ENCODE measurements at places on chromosomes 7 and 10.
A peak's percentile ranks its signal among the peaks of the same experiment; 100 is the strongest.

DNA sequence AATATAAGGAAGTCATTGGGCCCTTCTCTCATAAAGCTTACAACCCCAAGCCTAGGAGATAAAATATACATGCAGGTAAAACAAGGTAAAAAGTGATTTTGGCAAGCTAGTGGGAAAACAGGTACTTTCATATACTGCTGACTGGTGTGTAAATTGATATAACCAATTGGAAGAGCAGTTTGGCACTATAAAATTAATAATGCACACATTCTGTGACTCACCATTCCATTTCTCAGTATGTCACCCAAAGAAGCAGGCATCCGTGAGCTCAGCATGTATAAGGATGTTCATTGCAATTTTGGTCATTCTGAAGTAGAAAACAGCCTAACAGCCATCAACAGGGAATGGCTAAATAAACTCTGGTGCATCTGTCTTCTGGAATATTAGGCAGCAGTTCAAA is 2.9 kb downstream of the MACROH2A2 start:
- peak; percentile 71 for DNase-seq

DNA sequence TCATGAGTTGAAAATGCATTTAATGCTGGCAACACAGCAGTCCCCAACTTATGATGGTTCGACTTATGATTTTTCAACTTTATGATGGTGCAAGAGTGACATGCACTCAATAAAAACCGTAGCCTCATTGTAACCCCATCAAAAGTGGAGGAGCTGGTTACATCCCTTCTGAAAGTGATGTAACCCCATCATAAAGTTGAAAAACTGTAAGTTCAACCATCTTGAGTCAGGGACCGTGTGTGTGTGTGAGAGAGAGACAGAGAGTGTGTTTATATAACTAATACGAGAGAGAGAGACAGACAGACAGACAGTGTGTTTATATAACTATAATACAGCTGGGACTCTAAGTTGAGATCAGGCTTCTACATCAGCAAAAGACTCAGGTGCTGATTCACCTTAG is 21.0 kb downstream of the ANXA11 start:
- DNase-seq, result no peak

DNA sequence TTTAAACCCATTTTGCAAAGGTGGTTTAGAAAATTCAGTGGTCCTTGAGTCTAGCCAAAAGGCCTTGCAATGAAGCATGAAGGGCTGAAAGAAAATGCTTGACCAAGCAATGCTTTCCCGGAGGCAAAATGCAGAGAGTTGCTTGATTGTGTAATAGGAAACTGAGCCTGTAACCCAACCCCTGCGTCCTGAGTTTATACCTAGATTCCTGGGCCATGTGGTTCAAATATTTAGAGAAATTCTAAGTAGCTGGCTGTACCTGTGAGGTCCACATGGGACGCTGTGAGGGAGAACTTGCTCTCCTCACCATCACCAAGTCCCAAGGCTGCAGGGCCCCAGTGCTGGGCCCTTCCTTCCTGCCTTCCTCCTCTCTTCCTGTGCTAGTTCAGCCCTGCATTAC is 45.7 kb downstream of the CXCL12 start:
- DNase-seq, result no peak

DNA sequence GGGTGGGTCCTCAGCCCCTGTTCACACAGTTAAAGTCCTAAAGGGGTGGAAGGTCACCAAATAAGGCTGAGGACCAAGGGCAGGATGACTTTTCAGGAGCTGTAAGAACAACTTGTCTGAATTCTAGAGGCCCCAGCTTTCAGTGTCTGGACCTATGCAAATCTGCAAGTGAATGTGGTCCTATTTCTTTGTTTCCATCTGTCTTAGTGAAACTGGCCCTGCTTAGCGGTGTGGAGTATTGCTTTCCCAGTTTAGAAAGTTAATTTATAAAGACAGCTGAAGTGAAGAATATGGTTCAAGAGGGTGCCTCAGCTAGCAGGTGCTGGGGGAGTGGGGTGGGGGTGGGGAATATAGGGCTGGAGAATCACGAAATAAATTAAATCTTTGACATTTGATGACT is 40.1 kb downstream of the HHEX start:
- DNase-seq, result no peak

- DNase-seq, result no peak
These were observed 328.2 kb downstream of the DNAJB6 start for GRCh38 chr7:157664871-157665633.

DNA sequence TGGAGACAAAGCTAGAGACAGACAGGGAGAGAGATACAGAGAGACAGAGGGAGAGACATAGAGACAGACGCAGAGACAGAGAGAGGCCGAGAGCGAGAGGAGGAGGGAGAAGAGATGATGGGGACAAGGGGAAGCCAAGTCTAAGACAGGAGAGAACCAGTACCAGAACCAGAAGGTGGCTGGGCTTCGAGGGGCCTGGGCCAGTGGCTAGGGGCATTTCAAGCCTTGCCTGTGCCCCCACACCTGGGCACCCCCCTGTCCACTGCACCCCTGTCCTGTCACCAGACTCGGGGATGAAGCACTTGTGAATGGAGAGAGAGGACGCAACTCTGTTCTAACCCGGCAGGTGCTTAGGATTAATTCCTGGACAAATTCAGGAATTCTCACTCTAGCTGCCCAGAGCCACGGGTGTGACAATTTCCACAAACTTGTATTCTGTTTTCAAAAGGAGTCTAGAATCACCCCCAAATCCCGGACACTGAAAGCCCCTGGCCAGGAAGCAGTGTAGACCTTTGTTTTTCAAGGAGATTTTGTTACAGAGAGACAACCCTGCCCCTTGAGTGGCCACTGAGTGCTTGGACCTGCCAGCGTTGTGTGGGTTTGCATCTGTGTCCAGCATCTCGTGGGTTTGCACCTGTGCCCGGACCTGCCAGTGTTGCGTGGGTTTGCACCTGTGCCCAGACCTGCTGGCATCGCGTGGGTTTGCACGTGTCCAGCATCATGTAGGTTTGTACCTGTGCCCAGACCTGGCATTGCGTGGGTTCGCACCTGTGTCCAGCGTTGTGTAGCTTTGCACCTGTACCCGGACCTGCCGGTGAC is 157.3 kb downstream of the WDR37 start:
- DNase-seq, result no peak

DNA sequence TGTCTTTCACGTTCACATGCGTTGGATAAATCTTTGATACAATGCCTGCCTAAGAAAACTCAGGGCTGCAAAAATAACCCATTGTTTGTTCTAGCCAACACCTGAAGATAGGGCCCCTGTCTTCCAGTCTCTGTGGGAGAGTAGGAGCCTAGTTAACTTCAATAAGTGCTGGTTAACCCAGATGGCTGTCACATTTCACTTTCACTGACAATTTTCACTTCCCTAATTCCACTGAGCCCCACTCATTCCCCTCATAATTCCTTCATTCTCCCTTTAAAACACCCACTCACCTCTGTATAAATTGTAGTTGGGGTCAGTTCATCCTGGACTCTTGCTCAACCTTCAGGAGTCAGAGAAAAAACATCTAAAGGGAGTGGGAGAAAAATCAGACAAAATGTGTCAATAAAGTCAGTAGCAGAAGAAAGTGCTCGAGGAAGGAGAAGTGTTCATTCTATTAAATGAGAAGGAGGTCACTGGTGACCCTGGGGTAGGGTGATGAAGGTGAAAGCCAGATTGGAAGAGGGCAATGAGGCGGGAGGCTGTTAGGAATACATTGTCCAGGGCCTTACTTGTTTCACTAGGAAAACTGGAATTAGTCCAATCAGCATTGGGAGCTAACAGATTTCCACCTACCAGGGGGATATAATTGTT is 51.2 kb upstream of the ABI1 start:
- no peak for DNase-seq

DNA sequence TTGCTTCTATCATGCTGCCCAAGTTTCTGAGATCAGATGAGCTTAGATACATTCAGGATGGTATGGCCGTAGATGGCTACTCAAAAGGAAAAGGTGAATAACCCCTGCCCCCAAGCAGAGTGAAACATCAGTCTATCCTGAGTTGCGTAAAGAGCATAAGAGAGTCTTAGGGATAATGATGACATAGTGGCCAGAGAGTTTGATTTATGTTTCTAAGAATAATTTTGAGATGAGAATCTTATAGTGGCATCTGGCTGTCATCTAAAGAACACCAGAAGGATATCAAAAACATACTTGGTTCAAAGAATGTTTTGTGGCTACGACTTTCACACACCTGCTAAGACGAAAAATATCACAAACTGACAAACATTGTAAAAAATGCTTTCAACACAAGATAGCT is 20.6 kb downstream of the PIK3CG start:
- no peak for DNase-seq

DNA sequence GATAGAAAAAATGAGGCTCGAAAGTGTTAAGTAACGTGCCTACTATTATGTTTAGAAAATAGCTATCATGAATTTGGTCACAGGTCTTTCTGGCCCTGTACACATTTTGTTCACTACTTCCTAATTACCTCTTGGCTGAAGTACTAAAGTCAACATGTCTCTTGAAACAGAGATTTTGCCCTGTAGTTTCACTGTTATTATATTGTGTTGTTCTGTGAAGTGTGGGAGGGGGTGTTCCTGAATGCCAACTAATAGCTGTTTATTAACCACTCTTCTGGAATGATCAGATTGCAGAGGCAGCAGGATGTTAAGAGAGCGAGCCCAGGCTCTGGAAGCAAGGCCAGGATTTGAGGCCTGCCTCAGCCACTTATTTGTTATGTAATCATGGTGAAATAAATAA is 72.1 kb downstream of the RNF133 start:
- DNase-seq, result no peak

- DNase-seq, result peak; percentile 72
These were observed 52.3 kb upstream of the DGKI start for GRCh38 chr7:137898839-137899721.

GRCh38 chr10:42836771-42837468 is 54.3 kb downstream of the BMS1 start:
- peak; percentile 15 for DNase-seq

DNA sequence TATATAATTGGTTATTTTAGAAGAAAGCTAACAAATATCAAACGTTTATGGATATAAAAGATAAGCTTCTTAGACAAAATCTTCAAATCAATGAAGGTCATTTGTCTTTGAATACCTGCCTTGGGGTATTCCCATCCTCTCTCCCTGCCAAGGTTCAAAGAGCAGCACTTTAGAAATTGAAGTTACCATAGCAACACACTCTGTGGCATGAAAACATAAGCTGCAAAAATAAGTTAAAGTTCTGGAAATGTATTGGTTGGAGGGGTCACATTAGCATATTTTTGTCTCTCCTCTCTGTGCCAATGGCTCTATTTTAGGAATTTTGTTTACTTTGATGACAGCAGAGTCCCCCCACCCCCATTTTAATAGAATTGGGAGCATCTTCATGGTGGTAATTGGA is 12.0 kb downstream of the ECHDC3 start:
- no peak for DNase-seq

DNA sequence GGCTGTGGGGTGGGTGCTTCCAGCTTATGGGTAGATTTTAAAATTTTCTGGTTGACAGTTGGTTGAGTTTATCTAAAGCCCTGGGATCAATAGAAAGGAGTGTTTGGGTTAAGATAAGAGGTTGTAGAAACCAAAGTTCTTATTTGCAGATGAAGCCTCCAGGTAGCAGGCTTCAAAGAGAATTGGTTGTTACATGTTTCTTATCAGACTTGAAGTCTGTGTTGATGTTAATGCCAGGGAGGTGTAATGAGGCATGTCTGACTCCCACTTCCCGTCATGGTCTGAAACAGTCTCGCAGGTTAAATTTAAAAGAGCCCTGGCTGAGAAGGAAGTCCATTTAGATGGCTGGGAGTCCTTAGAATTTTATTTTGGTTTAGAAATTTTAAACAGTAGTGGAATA is 165.2 kb upstream of the TMEM72 start:
- DNase-seq, result no peak

GRCh38 chr7:95581467-95581866 is 14.8 kb downstream of the PDK4 start:
- DNase-seq, result no peak

DNA sequence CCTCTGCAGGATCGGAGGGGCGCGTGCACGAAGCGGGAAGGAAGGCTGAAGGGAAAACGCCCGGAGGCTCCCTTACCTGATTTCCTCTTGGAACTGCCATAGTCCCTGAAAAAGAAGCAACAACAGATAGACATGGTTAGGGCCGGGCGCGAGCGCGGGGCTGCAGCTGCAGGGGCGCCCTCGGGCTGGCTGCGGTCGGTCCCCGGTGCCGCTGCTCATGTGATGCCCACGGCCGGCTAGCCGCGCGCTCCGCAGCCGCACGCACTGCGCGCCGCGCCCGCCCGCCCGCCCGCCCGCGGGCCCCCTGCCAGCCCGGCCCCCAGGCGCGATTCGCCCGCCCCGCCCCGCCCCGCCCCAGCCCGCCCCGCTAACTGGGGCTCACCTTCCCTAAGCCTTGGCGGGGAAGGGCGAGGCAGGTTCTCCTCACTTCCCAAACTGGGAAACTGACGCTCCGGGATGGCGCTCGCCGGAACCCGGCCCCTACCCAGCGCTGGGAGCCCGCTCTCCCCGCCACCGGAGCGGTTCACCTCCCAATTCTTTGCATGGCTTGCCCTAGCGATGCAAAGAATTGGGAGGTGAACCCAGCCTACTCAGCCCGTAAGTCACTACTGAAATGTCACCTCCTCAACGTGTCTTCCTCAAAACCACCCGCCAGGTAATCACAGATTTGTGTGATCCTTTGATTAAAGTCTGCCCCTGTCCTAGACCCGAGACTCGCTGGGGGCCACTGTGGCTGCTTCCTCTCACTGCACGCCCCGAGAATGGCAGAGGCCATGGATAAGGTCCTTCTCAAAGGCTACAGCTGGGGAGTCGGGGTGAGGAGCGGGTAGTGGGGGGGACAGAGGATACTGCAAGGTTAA is 162.2 kb downstream of the SH3PXD2A start:
- no peak for DNase-seq

- no peak for DNase-seq
These were observed 278.5 kb upstream of the KLF14 start for GRCh38 chr7:131012477-131013031.

- DNase-seq, result no peak
These were observed 72.9 kb downstream of the GNAI1 start for GRCh38 chr7:80207501-80207900.
